ENCODE measurements at places on chromosomes 1 and 21.
A peak's percentile ranks its signal among the peaks of the same experiment; 100 is the strongest.

- DNase-seq = no peak
These were observed 83.9 kb downstream of the ST3GAL3 start for GRCh38 chr1:43791243-43791642.

DNA sequence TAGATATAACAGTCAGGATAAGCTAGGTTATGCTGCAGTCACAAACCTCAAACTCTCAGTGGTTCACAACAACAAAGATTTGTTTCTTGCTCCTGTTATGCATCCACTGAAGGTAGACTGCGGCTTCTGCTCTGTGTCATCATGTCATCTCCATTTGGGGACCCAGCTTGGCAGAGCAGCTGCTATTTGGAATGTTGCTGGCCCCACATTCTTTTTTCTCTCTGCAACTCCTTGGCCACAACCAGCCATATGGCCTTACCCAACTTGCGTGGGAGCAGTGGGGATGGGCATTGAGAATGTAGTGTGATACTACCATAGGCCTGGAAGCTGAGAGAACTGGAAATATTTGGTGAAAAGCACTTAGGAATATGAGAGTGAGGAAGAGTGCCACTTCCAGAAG is 26.4 kb downstream of the AGO4 start:
- no peak for DNase-seq

- DNase-seq = peak; percentile 49
These were observed 42.8 kb downstream of the RTCA start for GRCh38 chr1:100308777-100309176.

DNA sequence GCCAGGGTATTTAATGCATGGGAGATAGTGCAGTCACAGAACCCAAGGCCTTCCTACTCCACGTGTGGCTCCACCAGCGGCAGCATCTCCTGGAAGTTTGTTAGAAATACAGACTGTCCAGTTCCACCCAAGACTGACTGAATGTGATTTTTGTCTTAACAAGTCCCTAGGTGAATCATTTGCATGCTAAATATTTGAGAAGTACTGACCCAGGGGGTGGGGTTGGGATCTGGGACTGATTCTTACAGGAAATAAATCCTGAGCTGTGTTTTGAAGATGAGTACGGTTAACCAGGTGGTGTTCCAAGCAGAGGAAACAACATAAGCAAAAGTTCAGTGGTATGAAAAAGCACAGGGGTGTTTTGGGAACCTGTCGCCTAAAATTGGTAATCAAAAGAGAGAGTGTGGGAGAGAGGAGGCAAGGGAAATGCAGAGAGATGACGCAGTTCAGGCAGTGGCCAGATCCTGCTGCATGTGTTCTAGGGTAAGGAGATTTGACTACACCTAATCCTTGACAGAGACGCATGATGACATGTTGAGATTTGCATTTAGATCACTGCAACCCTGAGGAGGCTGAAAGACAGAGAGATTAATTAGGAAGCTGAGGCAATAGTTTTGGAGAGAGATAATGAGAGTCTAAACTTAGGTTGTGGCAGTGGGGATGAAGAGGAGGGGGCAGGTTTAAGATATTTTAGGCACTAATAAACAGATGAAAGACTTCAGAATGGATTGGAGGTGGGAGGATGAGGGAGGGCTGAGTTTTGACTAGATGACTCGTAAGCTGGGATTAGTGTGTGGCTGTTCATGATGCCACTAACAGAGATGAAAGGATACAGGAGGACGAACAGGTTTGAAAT is 3.7 kb upstream of the ZNF326 start:
- DNase-seq = no peak

DNA sequence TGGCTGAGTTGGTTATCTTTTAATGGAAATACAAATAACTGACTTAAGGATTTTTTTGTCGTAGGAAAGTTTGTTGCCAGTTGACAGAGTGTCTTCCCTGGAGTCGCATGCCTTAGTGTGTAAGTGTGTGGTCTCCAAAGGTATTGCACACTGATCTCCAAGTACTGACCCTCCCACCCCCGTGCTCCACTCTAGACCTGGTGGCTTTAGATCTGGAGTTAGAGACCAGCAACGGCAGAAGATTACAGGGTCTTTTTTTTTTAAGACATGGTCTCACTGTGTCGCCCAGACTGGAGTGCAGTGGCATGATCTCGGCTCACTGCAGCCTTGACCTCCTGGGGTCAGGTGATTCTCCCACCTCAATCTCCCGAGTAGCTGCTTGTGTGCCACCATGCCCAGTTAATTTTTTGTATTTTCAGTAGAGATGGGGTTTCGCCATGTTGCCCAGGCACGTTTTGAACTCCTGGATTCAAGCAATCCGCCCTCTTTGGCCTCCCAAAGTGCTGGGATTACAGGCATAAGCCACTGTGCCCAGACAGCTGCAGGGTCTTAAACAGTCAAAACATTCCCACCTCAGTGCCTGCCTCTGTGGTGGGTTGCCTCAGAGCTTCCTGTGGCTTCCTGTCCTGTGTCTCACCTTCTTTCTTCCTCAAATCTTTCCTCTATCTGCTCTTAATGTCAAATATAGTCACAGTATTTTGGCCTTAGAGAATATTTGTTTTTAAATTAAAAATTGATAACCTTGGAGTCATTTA is 6.9 kb downstream of the TRAPPC10 start:
- DNase-seq = no peak

DNA sequence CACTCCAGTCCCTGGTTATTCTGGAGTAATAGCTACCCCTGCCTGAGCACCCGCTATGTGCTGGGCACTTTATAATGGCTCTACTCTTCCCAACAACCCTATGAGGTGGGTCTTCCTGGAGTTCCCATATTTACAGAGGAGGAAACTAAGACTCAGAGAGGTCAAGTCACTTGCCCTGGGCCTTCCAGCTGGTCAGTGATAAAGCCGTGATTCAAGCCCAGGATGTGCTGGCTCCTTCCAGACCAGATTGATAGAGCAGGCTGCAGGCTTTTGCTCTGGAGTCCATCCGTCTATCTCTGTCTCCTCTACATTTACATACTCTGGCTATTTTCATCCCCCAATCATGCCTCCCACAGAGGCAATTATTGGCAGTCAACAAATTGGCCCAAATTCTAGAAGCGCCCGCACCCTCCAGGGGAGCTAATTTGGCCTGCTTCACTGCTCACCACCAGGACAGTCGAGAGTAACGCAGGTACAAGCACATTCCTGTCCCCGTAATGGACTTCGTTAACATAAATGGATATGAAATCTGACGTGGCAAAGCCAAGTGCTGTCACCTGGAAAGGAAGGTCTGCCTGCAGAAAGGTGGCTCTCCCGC is 39.8 kb upstream of the SELENON start:
- no peak for DNase-seq
